NCI-H1930 (cell line): ENCODE measurements at places on chromosomes 16 and 17.
A peak's percentile ranks its signal among the peaks of the same experiment; 100 is the strongest.

GRCh38 chr17:73650140-73650539 is 5.9 kb upstream of the SDK2 start:
- DNase-seq = no peak

- DNase-seq = no peak
These were observed 18.9 kb downstream of the ACSF3 start for GRCh38 chr16:89112377-89113151.

GRCh38 chr16:78628461-78629045 is 529.1 kb downstream of the WWOX start:
- no peak for DNase-seq

DNA sequence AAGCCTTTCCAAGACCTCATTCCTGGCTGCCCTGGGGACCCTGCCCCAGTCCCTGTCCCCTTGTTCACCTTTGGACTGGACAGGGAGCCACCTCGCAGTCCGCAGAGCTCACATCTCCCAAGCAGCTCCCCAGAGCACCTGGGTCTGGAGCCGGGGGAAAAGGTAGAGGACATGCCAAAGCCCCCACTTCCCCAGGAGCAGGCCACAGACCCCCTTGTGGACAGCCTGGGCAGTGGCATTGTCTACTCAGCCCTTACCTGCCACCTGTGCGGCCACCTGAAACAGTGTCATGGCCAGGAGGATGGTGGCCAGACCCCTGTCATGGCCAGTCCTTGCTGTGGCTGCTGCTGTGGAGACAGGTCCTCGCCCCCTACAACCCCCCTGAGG is 38.7 kb upstream of the IL21R start:
- DNase-seq = no peak

- DNase-seq = no peak
These were observed 32.1 kb downstream of the NDE1 start for GRCh38 chr16:15682105-15682570.

DNA sequence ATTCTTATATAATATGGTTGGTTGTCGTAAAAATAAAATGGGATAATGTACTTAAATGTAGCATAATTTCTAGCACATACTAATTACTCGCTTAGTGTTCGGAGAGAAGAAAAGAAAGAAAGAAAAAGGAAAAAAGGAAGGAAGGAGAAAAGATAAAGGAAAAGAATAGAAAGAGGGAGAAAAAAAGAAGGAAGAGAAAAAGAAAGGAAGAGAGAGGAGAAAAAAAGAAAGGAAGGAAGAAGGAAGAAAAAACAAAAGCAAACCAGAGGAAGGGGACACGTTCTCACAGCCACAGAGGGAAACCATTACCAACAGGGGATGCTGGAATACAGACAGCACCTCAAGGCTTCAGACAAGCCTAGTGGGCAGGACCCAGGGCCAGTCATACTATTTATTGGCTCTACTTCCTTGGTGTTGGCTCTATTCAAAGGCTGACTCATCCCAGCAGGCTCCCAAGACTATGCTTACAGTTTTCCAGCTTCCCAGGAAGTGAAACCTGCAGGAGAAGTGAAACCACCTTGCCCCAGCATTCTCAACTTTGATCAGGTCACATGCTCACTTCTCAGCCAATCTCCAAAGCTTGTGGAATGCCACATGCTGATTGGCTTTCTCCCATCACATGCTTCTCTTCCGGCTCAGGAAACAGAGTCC is 273.5 kb upstream of the IRX5 start:
- no peak for DNase-seq

DNA sequence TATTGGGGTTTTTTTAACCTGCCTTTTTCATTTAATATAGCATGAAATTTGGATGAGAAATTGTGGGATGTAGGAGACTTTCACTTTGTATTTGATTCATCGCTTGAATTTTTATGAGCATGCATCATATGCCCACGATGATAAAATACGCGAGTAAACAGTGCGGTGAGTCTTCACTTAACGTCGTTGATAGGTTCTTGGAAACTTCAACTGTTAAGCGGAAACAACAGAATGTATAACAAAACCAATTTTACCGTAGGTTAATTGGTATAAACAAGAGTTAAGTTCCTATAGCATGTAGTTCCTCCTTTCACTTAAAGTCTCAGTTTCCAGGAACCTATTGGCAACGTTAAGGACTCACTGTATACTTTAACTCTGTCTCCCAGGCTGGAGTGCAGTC is 28.7 kb downstream of the MMP15 start:
- DNase-seq = no peak

GRCh38 chr17:31318298-31318801 is 3.1 kb downstream of the EVI2A start:
- DNase-seq = peak; percentile 25

DNA sequence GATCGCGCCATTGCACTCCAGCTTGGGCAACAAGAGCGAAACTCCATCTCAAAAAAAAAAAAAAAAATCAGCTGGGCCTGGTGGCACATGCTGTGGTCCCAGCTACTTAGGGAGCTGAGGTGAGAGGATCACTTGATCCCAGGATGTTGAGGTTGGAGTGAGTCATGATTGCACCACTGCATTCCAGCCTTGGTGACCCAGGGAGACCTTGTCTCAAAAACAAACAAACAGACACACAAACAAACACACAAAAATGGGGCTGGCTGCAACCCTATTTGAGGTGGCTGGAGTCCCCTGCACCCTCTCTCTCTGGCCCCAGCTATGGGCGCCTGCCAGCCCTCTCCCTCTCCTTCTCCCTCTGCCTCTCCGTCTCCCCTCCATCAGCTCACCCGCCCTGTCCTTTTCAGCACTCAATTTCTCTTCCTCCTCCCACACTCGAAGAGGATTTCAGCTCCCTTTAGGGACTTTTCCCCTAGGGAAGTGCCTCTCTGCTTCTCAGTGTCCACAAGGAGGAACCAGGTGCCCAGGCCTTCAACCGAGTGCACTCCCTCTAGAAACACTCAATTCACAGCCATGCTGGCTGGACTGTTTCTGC is 17.5 kb upstream of the TFAP4 start:
- DNase-seq = no peak

- no peak for DNase-seq
These were observed 14.4 kb downstream of the CUEDC1 start for GRCh38 chr17:57940653-57941329.

- DNase-seq = no peak
These were observed 4.1 kb downstream of the KRT10 start for GRCh38 chr17:40818343-40818732.

GRCh38 chr16:29029168-29029994 is 44.5 kb downstream of the LAT start:
- no peak for DNase-seq

DNA sequence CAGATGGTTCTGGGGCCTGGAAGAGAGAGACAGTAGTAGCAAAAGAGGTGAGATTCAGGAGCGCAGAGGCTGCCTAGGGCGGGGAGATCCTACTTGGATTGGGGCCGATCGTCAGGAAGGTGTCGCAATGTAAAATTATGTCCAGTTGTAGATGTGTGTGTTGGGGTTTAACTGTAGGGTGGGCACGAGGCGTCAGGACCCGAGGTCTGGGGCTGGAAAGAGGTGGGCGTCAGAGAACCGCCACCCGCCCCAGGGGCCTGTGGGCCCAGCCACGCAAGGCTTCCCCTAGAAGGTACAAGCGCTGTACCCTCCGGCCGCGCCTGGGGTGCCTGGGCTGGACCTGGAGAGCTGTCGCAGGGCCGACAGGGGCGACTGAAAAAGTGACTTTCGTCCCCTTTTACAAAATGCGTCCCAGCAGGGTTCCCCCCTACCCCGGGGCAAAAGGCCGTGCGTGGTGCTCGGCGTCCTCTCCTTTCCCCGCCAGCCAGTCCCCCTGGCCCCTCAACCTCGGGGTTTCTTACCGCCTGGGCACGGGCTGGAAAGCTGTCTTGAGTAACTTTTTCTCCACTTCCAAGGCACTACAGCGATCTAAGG is 2.8 kb downstream of the IRX3 start:
- no peak for DNase-seq

- no peak for DNase-seq
These were observed 2.0 kb upstream of the NDRG4 start for GRCh38 chr16:58497935-58498334.

- DNase-seq = no peak
These were observed 42.0 kb upstream of the RPL38 start for GRCh38 chr17:74161503-74161875.

DNA sequence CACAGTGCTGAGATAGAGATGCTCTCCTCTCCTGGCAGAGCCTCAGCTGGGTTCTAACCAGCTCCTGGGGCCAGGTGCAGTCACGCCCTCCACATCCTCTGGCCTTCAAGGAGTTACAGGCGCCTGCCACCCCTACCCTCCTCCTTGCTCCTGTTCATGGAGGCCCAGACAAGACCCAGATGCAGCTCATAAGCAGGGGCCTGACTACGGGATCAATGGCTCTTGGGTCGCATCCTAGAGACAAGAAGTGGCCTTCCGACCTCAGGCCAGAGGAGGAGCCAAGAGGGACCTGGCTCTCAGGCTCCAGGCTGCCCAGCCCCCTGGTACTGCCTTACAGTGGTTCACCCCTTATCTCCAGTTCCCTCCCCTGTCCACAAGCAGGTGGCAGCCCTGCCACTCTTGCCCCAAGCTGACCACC is 23.0 kb downstream of the ARHGAP27 start:
- no peak for DNase-seq

GRCh38 chr17:50692448-50693035 is 15.2 kb downstream of the ANKRD40 start:
- DNase-seq = no peak

DNA sequence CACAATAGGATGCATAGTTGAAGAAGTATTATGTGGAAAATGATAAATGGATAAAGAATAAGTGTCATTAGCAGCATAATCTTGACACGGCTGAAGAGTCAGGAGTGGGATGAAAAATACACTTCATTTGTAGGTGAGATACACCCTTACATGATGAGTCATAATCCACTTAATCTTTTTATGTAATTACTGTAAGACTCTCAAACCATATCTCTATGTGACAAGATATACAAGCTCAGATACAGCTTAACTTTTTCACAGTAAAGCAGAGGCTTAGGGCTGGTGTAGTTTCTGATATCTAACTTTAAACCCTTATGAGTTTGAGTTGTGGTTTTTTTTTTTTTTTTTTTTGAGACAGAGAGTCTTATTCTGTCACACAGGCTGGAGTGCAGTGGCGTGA is 101.2 kb downstream of the FTO start:
- DNase-seq = no peak

DNA sequence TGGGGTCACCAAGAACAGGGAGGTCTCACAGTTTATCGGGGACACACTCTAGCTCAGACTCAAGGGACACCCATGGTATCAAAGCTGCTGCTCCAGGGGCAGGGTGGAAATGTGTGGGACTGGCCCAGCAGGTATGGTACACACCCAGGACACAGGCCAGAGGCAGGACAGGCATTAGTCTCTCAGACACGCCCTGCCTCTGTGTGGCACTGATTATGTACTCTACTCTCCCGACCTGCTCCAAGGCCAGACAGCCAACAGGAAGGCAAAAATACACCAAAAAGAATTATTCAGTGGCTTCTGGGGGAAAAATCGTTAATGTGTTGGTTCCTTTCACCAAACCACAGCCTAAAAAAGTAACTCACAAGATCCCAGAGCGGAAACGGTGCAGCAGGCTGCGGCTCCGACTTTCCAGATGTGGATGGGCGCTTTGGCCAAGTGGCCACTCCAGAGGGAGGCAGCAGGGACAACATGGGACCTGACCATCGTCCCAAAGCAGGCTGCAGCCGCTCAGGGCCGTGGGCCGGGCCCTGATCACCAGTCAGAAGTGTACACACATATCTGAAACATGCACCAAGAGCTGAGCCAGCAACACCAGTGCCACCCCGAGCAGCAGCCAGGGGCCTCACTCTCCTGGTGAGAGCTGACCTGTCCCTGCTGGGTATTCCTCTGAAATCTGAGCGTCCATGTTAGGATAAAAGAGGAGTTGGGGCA is 1.0 kb upstream of the SIRT7 start:
- no peak for DNase-seq

- DNase-seq = no peak
These were observed 1.7 kb upstream of the CBX4 start for GRCh38 chr17:79840989-79841286.

DNA sequence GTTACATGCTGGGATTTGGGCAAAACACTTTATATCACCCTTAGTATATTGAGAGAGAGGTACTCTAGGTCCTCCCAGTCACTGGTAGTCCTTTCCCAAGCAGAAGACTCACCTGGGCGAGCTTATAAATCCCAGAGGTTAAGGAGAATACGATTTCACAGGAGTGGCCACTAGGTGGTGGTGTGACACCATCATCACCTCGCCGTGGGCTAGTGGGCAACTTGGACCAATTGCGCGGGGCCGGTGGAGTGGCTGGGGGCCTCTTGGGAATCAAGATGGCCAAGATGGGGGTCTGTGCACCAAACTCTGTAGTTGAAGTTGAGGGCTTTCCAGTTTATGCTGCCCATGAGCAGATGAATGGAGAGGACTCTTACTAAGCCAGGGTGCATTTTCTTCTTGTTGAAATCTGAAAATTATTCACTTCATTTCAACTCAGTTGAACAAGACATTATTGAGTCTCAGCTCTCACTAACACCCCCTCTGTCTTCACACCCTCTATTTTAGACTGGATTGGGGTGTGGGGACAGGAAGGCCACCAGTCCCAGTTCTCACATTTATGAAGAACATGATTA is 38.2 kb upstream of the PIRT start:
- peak; percentile 1 for DNase-seq

DNA sequence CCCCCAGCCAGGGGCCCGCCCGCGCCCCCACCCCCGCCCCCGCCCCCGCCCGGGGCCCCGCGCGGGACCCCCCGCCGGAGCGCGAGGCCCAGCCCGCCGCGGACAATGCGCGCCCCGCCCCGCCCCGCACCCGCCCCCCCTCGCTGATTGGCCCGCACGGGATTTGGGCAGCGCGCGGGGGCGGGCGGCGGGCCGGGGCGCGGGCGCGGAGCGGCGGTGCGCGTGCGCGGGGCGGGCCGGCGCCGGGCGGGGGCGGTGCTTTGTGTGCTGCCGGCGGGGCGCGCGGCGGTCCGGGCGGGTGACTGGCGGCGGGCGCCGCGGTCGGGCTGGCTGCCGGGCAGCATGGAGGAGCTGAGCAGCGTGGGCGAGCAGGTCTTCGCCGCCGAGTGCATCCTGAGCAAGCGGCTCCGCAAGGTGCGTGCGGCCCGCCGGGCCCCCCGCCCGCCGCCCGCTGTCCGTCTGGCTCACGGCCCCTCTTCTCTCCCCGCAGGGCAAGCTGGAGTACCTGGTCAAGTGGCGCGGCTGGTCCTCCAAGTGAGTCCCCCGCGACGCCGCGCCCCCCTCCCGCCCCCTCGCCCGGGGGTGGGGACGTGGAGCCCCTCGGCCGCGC is at the start of gene CBX2:
CBX2 (plus strand) TSS at position 255 of the 610 bp plus-strand sequence; CDS start at position 343, 88 bp downstream.
- peak; percentile 75 for DNase-seq

DNA sequence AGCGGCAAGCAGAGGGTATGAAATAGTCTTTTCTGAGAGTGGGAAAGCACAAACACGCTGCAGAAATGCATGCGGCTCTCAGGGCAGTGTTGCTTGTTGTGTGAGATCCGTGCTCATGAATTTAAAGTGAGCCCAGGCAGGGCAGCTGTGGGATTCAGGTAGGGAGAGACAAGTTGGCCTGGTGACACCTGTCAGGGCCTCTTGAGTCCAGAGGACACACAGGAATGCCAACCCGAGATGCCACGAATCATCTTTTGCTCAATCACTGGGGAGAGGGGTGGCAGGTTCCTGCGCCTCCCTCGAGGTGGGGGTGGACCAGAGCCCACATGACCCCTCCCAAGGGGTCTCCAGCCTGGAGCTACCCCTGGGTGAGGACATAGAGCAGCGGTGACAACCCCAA is 211.9 kb downstream of the GSG1L start:
- no peak for DNase-seq
